ENCODE measurements at places on chromosomes 3 and 15.
A peak's percentile ranks its signal among the peaks of the same experiment; 100 is the strongest.

DNA sequence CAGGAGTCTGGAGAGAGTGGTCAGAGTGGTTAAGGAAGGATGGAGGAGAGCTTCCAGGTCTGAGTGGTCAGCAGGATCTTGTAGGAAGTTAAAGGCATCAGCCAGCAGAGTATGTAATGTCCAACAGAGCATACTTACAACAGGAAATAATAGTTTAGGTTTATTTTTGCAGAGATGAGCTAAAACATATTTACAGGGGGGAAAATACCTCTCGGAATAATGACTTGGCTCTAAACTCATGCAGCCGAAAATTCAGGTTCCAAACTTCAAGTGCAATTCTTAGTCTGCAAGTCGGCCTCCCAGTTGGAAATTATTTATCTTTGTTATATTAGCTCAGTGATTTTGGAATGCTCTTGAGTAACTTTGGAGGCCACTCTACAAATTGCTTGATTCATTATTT lies 385.0 kb upstream of the C2CD4B start:
- DNase-seq = no peak

- DNase-seq = no peak
These were observed 73.0 kb downstream of the ATP10A start for GRCh38 chr15:25790000-25790660.

GRCh38 chr15:56871867-56872266 lies 46.6 kb upstream of the TCF12 start:
- no peak for DNase-seq

DNA sequence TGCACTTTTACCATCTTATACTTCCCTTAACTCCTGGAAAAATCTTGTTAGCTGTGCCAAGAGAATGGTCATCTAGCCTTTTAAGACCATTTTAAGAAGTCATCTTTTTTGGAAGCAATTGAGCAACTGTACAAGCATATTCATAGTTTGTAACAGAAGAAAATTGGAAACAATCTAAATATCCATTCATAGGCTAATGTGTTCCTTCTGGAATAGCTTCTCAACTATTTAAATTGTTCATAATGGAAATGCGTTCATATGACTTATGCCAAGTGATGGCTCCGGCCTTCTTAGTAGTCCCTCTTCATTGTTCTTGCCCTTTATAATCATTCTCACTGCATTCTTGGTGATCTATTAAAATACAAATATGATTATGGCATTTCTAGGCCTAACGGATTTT lies 17.4 kb upstream of the OSBPL11 start:
- DNase-seq = no peak

DNA sequence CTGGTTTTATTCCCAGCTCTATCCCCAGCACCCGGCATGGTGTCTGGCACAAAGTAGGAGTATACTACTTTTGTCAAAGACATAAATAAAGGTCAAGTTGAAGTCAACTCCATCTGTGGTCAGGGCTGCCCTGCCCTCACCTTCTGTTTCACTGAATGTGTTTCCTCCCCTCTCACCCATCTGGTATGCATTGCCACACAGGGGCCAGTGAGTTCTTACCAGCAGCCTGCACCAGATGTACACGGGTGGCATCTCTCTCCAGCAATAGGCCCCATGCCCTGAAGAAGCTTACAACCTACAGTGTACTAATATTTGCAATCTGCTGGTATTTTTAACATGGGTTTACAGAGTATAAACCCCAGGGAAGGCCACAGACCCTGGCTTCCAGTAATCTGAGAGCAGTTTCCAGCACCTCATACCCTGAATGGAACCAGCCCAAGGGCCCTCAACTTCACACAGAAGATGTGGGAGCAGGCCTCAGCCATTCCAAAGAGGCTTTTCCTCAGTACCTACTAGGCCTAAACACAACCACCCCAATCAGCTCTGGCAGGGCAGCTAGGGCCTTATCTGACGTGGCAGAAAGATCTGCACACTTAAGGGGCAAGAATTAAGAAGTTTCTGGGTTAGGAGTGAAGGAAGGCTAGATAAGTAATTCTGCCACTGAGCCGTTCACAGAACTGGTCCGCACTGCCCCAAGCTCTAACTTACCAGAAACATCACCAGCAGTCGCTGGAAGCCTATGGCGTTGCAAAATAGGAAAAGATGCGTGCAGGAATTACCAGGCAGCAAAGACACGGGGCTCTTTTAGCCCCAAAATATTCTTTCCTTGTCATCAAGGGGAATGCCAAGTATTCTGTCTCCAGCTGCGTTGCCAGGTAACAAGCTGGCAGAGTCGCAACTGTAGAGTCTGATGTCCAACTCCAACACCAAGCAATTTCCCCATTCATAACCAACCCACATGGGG lies 2.1 kb downstream of the IDH2 start:
- no peak for DNase-seq

DNA sequence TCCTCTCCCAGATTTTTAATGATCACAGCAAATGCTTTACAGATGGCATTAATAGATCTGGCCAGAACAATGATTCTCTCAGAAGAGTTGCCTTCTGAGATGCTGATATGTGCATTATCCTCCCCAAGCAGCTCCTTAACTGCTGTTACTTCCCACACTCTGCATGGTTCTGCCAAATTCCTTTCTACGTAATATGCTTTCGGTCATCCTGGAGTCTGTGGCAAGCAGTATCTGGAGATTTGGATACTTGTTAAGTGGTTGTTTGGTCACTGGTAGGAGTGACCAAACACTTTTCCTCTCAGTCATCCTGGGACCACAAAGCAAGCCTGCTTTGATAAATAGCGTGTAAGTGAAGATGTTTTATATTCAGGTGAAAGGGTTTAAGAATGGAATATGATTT lies 71.1 kb upstream of the CCNL1 start:
- DNase-seq = no peak

DNA sequence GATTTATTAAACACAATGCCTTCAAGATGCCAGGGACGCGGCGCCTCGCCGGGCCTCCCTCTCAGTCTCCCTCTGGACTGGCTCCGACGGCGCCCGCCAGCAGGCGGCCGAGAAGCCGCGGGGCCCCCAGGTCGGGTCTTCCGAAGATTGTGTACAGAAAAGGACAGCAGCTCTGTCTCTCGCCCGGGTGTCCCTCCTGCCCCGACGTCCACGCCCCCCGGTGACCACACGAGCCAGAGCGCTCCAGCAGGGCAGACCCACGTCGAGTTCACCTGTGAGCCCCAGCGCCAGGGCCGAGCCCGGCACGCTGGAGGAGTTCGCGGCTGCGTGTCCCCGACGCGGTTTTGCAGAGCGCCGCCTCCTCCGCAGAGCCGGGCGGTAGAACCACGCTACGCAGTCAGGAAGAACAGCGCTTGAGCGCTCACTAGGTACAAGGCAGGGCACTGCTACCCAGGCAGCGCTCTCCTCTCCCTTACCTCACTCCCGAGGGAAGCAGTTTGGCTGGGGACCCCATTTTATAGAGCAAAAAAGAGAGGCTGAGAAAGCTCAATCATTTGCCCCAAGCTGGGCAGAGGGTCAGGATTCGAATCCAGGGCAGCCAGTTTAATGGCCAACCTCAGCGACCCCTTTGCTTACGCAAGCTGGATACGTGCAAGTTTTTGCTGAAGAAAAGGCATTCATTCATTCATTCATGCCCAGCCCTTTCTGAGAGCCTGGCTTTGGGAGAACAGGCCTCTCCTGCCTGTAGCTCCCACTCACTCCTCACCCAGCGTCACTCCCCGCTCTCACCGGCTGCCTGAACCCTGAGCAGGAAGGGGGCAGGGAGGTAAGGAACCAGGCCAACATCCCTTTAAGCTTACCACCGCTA lies 3.0 kb upstream of the TLE3 start:
- peak; percentile 58 for DNase-seq

DNA sequence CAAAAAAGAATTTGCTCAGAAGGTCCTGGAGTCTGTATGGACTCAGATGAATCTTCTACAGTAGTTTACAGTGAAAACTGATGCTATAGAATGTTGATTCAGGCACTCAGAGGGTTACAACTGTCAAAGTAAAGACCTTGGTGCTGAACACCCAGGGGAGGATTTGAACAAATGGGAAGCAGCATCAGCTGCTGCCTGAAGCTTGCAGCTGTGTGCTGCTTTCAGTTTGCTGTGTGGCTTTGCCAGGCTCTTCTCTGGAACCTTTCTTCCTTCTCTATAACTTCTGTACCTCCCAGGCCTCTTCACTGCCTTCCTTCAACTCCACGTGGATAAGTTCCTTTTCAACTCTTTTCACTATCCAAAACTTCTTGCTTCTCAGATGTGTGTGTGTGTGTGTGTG lies 214.2 kb downstream of the GRM7 start:
- no peak for DNase-seq

GRCh38 chr15:76161153-76162035 lies 101.6 kb downstream of the TMEM266 start:
- no peak for DNase-seq

- DNase-seq = no peak
These were observed 77.4 kb downstream of the SLTM start for GRCh38 chr15:58856086-58856485.

DNA sequence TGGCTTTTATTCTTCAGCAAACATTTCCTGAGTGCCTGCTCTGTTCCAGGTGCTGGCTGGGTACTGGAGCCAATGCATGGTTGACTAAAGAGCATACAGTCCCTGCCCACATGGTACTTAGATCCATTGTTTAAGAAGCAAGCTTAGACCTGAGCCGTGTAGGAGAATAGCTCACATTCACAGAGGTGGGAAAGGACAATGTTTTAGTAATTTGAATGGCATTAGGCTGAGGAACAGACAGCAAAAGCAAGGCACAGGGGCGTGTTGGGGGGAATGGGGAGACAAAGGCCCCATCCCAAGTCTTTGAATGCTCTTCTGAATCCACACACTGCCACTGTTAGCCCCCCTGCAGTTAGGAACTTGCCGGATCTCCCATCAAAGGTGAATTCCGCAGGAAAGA lies 388.2 kb upstream of the RGMA start:
- DNase-seq = no peak

DNA sequence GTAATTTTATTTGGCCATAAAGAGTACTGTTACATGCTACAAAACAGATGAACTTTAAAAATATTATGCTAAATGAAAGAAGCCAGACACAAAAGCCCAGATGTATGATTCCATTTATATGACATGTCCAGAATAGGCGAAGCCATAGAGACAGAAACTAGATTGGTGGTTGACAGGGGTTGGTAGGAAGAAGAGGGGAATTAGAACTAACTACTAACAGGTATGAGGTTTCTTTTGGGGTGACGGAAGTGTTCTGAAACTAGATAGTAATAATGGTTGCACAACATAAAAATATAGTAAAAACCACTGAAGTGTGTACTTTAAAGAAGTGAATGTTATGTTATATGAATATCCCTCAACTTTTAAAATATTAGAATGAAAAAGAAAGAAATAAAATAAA lies 66.1 kb downstream of the GBE1 start:
- DNase-seq = no peak

- no peak for DNase-seq
These were observed 5.6 kb upstream of the ISLR start for GRCh38 chr15:74167891-74168331.

DNA sequence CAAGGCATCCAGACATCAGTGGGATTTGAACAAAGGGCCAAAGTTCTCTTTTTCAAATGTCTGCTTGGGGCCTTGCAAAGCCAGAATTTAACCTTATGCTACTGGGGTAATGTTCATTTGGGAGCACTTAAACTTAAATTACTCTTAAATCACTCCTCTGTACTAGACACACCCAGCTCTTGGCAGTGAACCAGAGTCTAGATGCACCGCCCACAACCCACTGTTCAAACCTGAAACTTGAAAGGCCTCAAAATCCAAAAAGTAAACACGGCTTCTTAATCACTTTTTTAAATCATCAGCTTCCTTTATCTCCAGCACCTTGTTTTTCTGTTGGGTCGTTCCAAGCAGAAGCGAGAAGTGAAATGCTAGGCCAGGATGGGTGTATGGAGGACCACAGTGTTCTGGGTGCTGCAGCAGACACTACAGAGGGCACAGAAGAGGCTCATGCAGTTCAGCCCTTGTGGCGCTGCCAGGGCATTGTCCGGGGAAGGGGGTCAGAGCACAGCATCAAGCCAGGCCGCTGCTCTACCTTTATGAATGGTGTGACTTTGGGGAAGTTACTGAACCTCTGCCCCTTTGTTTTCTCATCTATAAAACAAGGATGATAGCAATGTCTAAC lies 28.8 kb downstream of the MECOM start:
- DNase-seq = peak; percentile 17

DNA sequence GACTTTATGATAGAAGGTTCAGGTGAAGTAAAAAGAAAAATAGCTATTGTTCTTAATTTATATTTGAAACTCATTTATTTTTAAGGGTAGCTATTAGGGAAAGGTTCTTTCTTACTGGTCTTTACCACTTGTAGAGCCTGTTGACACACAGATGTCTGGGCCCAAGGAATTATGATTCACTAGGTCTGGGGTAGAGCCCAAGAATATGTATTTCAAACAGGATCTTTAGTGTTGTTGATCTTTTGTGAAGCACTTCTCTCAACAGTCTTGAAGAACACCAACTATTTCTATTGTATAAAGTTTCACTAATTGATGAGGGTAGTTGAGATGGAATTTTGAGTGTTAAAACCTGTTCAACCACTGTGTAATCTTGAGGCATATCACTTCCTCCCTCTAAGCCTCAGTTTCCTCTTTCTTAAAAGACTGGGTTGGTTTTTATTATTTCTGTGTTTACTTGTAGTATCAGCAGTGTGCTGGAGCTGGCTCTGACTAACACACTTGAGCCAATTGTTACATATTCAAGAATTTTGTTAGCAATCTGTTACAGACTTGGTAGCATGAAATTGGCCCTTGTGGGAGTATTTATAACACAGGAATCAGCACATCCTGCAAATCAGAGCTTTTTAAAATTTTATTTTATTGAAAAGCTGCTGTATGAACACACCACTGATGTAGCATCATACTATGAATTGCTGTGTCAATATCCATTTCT lies 155.9 kb downstream of the RBMS3 start:
- DNase-seq = no peak

- DNase-seq = no peak
These were observed 34.1 kb upstream of the TPM1 start for GRCh38 chr15:63008333-63009049.

GRCh38 chr3:167885277-167885676 lies 149.8 kb downstream of the SERPINI1 start:
- no peak for DNase-seq

DNA sequence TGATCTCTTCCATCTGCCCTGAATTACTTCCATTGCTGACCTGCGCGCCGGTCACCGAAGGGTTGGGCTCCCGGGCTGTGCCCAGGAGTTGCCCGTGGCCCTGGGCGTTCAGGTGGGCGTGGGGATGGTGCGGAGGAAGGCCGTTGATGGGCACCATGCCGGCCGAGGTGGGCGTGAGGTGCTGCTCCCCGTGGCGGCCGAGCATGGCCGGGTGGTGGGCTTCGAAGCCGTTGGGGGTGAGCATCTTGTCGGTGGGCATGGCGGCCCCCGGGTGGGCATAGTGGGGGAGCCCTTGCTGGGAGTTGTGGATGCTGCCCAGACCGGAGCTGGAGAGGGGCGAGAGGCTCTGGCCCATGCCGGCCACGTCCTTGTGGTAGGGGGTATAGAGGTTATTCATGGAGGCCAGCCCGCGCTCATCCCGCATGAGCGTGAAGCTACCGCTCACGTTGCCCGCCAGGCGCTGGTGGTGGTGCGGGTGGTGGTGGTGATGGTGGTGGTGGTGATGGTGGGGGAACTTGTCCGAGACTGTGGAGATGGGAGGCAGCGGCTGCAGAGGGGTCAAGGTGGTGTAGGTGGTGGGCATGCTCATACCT lies 1.0 kb downstream of the ONECUT1 start:
- DNase-seq = no peak

- no peak for DNase-seq
These were observed 5.9 kb upstream of the ITPKA start for GRCh38 chr15:41487802-41488201.

GRCh38 chr15:68434021-68434420 lies 2.1 kb upstream of the ITGA11 start:
- DNase-seq = no peak
